Body of pancreas (tissue), 4 donors: ENCODE measurements at places on chromosomes 13 and 19.

- peak; percentile 66 for DNase-seq
These were observed 5.8 kb downstream of the KLF2 start for GRCh38 chr19:16330368-16330801.

- DNase-seq = no peak
These were observed 3.1 kb downstream of the SOX21 start for GRCh38 chr13:94709001-94709834.

- no peak for DNase-seq
These were observed 284.1 kb downstream of the ITGBL1 start for GRCh38 chr13:101736566-101736965.

DNA sequence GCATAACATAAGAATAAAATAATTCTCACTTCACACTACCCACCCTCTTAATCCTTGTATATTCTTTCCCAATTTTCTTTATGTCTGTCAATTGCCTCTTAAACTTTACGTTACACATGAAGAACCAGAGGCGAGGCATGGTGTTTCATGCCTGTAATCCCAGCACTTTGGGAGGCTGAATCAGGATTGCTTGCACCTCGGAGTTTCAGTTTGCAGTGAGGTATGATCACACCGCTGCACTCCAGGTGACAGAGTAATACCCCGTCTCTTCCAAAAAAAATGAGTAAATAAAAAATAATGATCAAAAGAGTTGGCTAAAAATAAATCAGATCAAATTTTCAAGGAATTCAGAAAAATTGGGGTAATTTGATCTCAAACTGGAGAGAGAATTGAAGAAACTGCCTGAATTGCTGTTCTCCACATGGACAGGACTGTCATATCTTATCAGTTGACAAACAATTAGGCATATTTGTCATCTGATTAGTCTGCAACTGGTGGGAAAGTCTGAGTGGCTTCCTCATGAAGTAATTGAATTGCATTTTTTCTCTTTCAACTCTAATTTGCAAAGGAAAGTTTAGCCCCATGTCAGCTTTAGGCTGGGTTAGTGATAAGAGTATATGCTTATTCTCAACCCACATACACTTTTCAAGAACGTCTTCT lies 302.9 kb downstream of the ITGBL1 start:
- no peak for DNase-seq

DNA sequence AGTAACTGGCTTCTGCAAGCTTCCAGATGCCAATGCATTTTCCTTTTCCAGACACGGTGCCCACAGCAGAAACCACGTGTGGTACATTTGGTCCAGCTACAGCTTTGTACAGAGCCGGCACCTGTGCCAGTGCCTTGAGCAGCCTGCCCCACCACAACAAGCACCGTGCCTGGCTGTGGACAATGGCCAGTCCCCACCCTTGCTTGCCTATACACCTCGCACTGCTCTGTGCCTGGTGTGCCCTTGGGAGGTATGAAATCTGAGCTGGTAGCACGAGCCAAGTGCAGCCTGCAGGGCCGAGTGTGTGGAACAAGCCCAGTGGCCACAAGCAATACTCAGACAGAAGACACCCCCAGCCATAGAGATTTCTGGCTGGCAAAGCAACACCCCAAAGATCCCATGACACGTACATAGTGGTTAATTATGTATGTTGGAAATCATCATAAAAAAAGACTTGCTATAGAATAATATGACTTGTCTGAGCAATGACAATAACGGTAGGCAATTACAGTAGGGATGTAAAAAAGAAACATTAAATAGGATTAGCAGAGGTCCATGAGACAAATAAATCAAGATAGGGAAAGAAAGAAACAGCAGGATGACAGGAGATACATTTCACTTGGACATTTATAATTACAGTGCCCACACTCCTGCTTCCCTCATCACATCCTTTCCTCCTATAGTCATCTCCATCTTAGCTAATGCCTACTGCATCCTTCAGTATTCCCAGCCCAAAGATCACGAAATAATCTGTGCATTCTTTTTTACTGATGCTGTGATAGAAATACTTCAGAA lies 1399.5 kb downstream of the PCDH9 start:
- DNase-seq = no peak

GRCh38 chr13:32993145-32993544 lies 23.1 kb upstream of the KL start:
- DNase-seq = no peak
